ENCODE measurements at places on chromosomes 3 and 15. TPM values are rescaled to one million over a fixed set of nuclear protein-coding genes. Genes with fewer than 3 reads are reported as not detected.

Gene MLH1
- 28.3 TPM for total RNA-seq

Gene GRM2
- under 0.01 TPM for total RNA-seq

Gene RGMA
- 1.9 TPM for total RNA-seq

Gene COMMD2
- 34.7 TPM for total RNA-seq

Gene FES
- total RNA-seq, result 3.2 TPM

Gene THSD4
- total RNA-seq, result 23.1 TPM

Gene CPNE9
- total RNA-seq, result not detected

Gene VIPR1
- total RNA-seq, result 3.4 TPM

Gene TUSC7
- total RNA-seq, result not detected

Gene LIPH
- total RNA-seq, result 3.9 TPM

Gene FEZF2
- total RNA-seq, result not detected

Gene POC1A
- total RNA-seq, result 2.2 TPM

Gene GREM1
- total RNA-seq, result 0.21 TPM

Gene STRIT1
- total RNA-seq, result not detected

Gene GP5
- not detected for total RNA-seq

Gene SLC6A1
- not detected for total RNA-seq

Gene IQCF5
- total RNA-seq, result not detected

Gene SRGAP3
- 22.6 TPM for total RNA-seq

Gene PLA2G4E
- total RNA-seq, result 0.96 TPM

Gene ANKUB1
- 1.3 TPM for total RNA-seq

Gene MYH15
- under 0.01 TPM for total RNA-seq

Gene MLF1
- 4.9 TPM for total RNA-seq

Gene CCR9
- total RNA-seq, result not detected

Gene LDHAL6B
- not detected for total RNA-seq

Gene PIF1
- 0.21 TPM for total RNA-seq

Gene CCDC51
- total RNA-seq, result 38.1 TPM

Gene APBA2
- total RNA-seq, result 14.7 TPM

Gene DAZL
- total RNA-seq, result not detected
